ENCODE measurements at places on chromosomes 6 and 20.

DNA sequence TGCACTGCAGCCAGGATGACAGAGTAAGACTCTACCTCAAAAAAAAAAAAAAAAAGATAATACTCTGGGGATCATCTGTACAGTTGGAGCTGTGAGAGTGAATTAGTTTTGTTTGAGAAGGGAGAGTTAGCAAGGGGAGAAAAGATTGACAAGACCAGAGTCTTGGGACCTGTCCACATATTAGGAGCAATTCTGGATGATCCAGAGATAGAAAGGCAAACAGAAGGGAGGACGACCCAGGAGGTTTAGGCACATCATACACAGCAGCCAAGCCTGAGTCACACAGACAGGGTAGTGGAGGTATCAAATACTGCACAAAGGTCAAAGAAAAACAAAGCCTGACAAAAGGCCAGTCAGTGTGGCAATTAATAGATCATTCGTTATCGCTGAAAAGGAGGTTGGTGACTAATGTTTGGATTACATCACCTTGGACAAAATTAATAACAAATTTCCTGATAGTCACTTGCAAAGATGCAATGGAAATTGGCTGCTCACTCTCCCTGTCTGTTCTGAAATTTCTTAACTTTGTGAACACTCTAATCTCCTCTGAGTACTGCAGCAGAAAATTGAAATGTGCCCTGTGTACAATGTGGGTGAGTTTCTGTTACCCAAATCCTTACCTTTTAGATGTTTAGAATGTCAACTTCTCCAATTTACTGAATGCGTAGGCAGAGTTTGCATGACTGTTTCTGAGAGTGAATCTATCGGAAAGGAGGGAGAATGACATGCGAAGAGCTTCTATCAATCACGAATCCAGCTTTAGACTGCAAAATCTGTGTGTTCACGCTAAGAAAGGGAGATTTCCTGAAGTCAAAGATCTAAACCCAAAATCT is 105.4 kb downstream of the TSHZ2 start:
- DNase-seq: no peak

DNA sequence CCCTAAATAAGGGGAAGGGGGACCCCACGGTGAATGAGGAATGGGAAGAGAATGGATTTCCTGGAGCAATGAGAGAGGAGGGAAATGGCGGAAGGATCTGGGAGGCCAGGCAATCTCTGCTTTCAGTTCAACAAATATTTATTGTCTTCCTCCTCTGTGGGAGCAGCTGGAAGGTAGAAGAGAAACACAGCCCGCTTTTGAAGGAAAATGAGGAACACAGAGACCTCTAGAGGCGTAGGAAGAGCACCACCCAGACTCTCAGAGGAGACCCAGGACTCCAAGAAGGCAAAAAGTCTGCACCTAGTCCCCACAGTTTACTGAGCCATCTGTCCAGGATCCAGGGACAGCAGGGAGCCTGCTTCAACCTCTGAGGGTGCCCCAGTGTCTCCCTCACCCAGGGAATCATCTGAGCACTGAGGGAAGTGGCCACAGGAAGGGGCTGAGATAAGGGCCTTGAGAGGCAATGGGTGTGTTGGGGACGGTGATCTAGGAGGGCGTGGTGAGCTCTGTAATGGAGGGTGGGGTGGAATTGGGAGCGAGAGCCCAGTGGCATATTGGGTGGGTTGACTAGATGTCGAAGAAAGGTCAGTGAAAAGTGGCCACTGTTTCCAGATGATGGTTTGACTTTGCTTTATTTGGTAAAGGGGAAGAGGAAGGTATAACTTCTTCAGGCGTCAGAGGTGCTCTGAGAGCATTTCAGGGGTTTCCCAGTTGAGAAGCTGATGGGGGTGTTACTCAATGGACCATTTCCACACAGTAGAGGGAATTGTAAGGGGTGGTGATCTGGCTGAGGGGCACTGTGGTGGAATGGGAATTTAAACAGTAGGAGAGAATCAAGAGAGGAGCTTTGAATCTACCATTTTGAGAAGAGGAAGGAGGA is 610 bp downstream of the PSORS1C1 start:
- no peak for DNase-seq

DNA sequence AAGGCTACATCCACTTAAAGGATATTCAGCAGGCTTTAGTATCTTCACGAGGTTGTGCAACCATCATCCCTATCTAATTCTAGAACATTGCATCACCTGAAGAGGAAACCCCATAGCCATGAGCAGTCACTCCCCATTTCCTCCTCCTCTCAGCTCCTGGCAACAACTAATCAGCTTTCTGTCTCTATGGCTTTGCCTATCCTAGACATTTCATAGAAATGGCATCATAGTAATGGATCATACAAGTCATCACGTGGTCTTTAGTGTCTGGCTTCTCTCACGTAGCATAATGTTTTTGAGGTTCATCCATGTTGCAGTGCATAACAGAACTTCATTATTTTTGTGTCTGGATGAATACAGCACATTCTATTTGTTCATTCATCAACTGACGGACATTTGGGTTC is 20.5 kb downstream of the SNAI1 start:
- DNase-seq: no peak

DNA sequence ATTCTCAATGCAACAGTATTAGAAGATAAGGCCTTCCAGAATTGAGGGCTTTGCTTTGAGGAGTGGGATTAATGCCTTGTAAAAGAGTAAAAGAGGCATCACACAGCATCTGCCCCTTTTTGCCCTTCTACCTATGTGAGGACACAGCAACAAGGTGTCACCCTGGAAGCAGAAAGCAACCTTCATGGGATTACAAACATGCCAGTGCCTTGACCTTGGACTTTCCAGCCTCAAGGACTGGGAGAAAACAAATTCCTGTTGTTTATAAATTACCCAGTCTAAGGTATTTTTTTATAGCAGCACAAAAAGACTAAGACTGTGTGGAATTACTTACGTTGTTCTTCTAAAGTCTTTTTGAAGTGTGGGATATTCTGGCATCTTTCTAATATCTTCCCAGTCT is 150.0 kb upstream of the SLC22A16 start:
- no peak for DNase-seq

DNA sequence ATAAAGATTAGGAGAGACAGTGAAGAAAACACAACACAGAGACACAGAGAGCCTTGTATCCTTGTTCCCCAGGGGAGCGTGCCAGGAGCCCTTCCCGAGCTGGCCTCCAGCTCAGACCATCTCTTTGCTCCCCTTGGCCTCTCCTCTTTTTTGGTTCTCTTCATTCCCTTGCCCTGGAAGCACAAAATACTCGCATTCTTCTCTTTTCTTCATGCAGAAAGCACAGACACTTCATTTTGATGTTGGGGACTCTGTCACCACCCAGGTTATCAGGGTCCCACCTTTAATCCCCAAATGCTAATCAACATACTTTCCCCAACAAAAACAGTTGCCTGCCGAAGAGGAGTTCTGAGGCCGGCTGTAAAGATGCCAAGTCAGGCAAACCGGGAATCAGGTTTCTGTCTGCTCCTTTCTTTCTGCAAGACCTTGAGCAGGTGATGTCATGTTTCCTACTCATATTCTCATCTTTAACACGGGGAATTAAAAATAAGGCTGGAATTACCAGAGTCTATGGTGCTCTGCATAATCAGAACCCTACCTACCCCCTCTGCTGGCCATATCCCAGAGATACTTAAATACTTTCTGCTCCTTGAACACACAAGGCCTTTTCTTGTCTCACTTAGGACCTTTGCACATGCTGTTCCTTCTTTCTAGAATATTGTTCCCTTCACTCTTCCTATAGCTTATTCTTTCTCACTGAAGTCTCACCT is 21.7 kb downstream of the TGM6 start:
- no peak for DNase-seq

GRCh38 chr6:6620766-6621425 is 32.4 kb downstream of the LY86 start:
- DNase-seq: no peak

DNA sequence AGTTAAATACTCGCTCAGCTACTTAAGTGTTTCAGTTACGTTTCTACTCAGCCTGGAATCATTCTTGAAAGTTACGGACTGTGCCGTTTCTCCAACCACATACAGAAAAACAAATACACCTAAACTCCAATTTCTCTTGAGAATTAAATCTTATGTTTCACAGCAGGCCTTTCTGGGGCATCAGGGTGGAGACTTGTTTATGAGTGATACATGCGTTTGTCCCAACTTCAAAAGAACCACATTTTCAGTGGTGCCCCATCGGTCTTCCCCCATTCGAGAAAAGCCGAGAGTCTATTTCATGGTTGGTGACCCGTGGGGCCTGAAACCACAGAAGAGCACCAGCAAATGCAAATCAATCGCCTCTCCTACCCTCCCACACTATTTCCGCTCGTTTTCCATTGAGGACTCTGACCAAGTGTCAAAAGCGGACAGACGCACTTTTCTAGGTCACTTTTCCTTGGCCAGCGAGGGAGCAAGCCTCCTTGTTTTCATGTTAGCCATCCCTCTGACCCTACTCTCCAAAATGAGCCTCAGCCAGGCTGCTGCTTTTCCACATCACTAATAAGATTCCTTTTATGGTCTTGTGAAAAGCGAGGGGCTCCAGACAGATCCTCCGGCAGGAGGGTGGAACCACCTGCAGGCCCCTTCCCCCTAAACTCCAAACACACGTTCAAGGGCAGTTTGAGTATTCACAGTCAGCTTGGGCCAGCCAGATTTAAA is 3.1 kb downstream of the JAG1 start:
- DNase-seq: no peak

- DNase-seq: no peak
Measured at GRCh38 chr6:131572686-131573415, at the start of gene ARG1. TSS of gene ARG1 (plus strand) at chr6:131573226. CDS start at chr6:131573283, 57 bp downstream.

- no peak for DNase-seq
Measured at GRCh38 chr20:23946206-23946605, 42.4 kb downstream of the GGTLC1 start.

DNA sequence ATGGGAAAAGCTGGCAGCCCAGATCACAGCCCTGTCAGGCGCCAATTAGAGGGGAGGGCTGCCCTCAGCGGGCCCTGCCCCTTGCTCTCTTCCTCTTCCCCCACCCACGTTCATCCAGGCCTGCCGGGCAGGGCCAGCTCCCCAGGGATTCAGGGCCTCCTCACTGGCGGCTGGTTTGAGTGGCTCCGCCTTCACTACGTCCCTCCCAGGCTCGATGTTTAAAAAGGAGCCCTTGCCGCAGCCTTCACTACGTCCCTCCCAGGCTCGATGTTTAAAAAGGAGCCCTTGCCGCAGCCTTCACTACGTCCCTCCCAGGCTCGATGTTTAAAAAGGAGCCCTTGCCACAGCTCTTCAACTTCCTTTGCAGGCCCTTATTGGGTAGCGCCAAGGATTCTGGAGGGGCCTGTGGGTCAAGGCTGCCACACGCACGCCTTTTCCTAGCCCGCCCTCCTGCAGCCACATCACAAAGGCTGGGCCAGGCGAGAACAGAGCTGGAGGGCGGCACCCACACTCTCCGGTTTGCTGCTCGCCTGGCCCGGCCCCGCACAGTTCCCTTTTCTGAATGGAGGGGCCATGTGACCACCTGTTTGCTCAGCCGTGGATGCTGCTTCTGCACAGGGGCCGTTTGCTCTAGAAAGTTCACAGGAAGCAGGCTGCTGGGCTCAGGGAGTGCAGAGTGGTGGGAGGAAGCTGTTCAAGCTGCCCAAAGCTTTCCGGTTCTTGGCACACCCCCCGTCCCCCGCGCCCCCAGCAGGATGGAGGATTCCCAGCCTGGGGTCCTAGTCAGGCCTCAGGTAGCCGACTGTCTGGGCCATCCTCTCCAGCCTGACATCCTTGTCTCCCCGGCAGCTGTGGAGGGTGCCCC is 1.6 kb downstream of the SLC17A9 start:
- peak; percentile 46 for DNase-seq

DNA sequence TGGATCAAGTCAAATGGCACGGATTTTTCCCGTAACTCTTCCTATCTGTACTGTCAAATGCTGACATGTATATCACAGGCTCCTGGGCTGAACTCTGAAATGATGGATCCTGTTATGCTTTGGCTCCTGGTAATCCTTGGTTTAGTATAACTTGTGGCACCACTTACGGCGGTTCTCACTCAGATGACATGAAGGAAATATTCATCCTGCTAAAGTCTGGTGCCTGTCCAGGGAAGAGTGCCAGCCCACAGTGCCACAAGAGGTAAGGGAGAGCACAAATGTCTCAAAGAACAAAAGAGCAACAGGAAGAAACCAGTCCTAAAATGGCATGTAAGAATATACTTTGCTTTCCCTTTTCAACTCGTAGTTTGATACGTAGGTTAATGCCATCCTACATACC is 93.1 kb upstream of the TAB2 start:
- no peak for DNase-seq

DNA sequence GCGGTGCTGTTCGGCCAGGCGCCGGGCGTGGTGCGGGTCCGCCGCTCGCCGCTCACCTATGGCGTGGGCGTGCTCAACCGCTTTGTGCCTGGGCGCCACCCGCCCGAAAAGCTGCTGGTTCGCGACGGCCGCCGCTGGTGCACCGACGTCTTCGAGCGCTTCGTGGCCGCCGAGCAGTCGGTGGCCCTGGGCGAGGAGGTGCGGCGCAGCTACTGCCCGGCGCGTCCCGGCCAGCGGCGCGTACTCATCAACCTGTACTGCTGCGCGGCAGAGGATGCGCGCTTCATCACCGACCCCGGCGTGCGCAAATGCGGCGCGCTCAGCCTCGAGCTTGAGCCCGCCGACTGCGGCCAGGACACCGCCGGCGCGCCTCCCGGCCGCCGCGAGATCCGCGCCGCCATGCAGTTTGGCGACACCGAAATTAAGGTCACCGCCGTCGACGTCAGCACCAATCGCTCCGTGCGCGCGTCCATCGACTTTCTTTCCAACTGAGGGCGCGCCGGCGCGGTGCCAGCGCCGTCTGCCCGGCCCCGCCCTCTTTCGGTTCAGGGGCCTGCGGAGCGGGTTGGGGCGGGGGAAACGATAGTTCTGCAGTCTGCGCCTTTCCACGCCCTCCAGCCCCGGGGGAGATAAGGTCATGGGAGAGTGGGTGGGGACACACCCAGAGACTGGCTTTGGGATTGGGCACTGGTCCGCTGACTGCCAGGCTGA is 15.7 kb downstream of the ADISSP start:
- DNase-seq: no peak

DNA sequence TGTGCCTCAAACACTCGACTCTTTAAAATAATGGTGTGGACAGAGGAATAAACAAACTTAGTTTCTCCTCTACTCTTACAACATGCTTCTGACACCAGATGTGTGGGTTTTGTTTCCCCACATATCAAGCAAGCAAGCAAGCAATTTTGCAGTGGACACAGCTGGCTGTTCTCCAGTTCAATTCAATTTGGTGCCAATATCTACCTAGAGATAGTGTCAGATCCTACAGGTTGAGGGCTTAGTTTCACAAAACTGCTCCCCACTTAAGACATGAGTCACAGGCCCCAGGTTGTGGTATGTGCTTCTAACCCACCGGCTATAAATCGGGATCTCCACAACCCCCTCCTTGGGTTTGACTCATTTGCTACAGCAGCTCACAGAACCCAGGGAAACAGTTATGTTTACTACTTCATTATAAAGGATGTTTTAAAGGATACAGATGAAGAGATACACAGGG is 131.4 kb upstream of the TRAF3IP2 start:
- no peak for DNase-seq

All from CD8-positive, alpha-beta T cell (primary cell).